ENCODE measurements at places on chromosomes 7 and 10.

DNA sequence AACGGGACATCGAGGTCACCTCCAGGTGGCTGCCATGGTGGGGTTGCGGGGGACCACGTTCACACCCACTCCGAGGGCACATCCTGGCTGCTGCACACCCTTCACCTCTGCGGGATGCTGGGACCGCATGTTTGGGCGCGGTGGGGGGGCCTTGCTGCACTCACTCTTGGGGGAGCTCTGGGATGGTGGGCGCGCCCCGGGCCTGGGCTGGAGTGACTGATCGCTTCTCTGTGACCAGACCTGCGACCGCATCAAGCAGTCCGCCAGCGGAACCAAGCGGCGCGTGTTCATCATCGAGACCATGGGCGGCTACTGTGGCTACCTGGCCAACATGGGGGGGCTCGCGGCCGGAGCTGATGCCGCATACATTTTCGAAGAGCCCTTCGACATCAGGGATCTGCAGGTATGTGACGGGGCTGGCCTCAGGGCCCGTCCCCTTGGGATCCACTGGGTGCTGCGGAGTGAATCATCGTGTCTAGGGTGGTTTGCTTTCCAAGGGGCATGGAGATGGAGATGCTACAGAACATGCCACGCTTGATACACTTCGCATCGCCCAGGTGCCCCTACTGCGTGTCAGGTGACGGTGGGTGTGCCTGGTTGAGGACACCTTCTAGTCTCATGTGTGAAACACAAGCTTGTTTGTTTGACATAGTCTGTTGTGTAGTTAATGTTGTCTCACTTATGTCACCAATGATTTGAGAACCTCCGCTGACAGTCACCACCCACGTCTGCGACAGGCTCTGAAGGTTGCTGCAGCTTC, 42.8 kb downstream of the PITRM1 start:
- DNase-seq = no peak

GRCh38 chr7:148481971-148482626, 108.5 kb upstream of the C7orf33 start:
- no peak for DNase-seq

DNA sequence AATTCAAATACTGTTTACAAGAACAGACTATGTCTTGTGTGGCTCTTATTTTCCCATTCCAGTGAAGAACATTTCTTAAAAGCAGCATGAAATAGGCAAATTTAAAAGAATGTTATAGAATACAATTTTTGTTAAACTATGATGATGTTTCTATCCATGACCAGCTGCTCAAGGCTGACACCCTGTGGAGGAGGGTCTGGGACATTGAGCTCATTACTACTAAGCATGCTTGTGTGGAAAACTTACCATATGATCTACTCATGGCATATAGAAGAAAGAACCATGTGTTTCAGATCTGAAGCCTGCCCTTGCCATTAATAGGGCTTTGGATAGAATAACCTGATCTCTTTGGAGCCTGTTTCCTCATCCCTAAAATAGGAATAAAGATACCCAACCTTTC, 125.0 kb downstream of the FOXP2 start:
- DNase-seq = no peak

- DNase-seq = no peak
These were observed 81.9 kb upstream of the FRMD4A start for GRCh38 chr10:14412624-14413023.

DNA sequence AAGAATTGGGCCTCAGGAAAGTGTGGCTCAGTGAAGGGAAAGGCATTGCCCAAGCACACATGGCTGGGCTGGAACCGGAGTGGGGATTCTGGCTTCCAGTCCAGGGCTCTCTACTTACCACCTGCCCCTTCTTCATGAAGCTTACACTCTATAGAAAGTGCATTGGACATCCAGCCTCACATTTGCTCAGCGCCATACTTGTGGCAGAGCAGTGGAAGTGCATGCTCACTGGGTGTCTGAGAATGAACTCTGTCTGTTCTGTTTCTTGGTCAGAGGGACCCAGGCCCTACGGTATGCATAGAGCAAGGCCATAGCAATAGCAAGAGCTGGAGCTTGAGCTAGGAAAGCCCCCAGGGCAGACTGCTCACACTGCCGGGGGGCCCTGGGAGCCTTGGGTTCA, 1253.5 kb downstream of the TYW1 start:
- DNase-seq = no peak

- no peak for DNase-seq
These were observed 164.6 kb upstream of the ZMIZ1 start for GRCh38 chr10:78904196-78904595.

- DNase-seq = no peak
These were observed 4.5 kb downstream of the SKIDA1 start for GRCh38 chr10:21520949-21521348.

DNA sequence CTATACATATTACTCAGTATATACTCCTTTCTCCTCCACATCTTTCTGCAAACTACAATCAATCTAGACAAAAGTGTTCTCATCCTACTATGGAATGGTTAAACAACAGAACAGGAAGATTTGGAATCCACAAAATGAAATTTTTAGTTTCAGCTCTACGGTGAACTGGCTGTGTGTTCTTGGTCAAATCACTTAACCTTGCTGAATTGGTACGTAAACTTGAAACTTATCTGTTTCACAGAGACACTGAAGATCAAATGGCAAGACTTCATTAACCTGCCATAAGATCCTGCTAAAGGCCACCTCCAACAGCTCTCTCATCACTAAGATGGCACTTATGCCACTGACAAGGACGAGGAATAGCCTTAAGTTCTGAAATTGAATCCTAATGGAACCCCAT, 1.5 kb downstream of the NUDCD3 start:
- no peak for DNase-seq

GRCh38 chr7:11331128-11332102, 357.7 kb downstream of the PHF14 start:
- DNase-seq = no peak

DNA sequence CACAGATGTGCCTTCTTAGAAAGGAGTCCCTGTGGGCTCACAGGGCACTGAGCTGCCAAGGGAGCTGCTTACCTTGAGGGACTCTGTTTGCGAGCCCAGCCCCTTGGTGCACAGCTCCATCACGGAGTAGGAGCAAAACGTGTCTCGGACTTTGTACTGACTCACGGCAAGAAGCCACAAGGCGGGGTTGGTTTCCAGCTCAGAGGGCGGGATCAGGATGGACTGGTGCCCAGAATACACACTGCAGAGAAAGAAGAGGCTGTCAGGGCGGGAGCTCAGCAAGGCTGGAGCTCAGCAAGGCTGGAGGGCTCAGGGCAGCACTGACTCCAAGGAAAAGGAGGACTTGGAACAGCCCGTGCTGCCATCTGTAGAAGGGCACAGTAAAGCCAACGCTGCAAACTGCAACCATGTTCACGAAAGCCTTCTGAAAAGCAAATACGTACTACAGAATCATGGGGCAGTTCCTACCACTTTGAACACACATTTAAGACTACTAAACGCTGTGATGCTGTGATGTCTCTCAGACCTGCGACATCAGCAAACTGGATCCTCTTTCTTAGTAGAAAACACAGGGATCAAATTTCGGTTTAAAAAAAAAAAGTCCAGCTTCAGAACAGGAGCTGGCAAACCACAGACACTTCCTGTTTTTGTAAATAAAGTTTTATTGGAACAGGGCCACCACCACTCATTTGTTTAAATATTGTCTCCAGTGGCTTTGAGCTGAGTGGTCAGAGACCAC, 194.3 kb downstream of the ZMYND11 start:
- peak; percentile 40 for DNase-seq

DNA sequence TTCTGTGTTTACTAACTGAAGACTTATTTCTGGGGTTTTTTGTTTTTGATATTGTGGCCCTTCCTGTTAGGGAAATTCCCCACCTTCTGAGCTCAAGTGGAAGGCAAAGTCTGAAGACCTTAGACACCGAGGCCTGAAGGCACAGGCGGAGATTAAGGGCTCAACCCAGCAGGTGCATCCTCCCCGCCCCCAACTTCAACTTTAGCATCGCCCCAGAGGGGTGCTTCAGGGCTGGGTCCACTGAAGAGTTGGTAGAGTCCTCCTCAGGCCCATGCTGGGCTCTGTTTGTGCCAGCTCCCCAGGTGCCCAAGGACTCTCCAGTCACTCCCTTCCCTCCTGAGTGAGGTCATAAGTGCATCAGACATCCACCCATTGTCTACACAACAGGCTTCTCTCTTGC, 9.4 kb upstream of the PPIA start:
- DNase-seq = no peak

DNA sequence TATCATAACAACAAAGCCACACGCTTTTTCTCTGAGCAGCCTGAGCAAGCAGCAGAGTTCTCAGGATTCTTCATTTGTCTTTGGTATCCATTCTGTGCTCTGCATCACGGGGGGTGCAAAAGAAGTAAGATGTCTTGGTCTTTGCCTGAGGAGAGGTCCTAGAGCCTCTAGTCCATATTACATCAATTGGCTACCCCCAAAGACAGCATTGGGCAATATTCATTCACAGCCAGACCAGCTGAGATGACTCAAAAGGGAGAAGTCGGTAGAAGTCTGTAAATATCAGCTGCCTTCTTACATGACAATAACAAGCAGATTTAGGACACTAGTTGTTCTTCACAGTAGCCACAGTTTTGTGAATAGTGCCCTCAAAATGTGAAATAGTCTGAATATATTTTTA, 66.6 kb downstream of the FZD1 start:
- DNase-seq = no peak

GRCh38 chr10:125868372-125868975, 12.6 kb downstream of the DHX32 start:
- DNase-seq = no peak

GRCh38 chr10:48451969-48452878, 145.7 kb downstream of the MAPK8 start:
- no peak for DNase-seq

DNA sequence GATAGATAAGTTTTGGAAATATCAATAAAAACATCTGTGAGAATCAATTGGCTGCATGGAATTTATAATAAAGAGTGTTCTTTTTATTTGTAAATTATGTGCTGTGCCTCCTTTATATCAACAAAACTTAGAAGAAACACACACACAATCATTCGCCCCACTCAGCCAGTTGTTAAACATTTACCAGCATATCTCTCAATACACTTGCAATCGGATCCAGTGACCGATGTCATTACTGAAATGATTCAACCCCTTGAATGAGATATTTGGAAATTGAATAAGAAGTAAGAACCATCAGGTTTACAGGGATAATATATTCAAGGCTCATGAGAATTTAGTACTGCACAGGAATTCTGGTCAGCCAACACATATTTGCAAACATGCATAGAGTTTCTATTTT, 35.6 kb downstream of the TAF3 start:
- no peak for DNase-seq

GRCh38 chr7:115748123-115748738, 282.3 kb downstream of the TFEC start:
- DNase-seq = no peak

DNA sequence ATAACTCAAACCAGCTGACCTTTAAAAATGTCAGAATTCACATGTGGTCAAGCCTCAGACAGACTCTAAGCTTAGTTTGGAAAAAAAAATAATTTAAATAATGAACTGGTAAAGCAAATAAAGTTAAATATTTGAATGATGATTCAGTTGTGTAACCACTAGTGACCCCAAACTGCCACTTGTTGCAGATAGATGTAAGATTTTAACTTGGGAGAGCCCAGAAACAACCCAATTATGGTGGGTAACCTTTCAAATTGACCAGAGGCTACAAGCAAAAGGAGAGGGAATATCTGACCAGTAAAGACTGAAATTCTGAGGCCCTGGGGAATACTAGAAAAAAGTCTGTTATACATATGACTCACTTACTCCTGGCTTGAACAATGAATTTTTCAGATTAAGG, 268.1 kb downstream of the HPSE2 start:
- DNase-seq = no peak
